Non-pigmented ciliary epithelial cell (primary cell): ENCODE measurements at places on chromosomes 6 and 20.

DNA sequence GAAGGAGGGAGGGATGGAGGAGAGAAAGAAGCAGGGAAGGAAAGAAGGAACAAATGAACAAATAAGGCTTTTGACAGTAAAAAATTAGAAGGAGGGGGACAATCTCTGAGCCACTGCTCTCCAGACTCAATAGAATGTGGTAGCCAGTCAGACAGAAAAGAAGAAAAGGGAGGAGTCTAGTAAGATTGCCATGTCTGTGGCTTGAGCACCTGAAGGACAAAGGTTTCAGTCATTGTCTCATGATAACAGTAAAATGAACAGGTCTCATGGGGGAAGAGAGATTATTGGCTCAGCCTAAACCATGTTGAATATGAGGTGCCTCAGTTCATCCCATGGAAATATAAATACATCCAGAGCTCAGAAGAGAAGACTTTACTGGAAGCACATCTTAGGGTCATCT is 14.0 kb upstream of the LOC128125822 start:
- no peak for DNase-seq

DNA sequence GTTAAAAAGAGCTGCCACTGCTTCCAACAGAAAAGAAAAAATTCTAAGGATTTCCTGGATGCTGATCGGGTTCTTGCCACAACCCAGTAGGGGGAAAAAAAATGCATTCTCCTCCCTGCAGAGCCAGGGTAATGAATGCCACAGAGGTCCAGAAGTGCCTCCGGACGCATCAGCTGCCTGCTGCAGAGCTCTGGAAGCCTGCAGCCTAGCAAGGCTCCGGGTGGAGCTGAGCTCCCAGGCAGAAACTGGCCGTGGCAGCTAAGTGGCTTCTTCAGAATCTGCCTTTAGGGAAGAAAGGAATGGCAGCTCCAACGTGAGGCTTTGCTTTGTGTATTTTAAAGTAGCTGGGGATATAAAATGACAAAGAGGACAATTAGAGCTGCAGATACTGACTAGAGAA is 155.0 kb downstream of the CFAP61 start:
- DNase-seq, result no peak

GRCh38 chr6:153947808-153948447 is 91.1 kb upstream of the OPRM1 start:
- no peak for DNase-seq

DNA sequence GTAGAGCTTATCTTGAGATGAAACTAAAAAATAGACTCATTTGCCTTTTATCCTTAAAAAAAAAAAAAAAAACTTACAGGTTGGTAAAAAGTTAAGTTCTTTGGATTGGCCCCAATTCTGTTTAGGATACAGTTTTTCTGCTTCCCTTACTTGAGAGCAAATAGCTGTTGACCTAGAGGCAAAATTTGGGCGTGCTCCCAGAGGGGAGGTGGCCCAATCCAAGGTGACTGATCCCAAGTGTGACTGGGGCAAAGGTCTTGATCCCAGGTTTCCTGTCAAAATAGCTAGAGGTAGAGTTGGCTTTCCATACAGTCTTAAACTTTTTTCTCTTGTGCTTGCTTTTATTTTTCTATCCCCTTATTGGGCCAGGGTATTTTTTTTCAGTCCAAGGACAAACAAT is 363.8 kb upstream of the AGPAT4 start:
- no peak for DNase-seq

GRCh38 chr20:7144464-7144863 is 377.0 kb downstream of the BMP2 start:
- no peak for DNase-seq

DNA sequence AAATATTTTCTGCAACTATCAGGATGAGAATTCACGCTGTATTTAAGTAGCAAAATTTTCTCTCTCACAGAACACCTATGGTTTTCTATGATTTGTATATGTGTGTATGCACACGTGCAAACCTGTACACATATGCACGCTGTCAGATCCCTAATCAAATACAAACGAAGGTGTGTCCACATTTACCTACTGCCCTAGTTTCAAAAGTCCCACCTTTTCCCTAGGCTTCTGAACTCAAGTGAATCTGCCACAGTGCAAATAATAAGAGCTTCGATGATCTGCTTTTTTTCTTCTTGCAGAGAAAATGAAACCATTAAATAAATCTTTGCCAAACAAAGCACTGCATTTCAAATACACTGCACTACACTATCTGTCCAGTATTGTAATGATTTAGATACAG is 6.5 kb downstream of the HIVEP2 start:
- DNase-seq, result no peak

- DNase-seq, result no peak
Measured at GRCh38 chr20:8749986-8750385, 318.9 kb upstream of the PLCB4 start.

GRCh38 chr20:41150664-41151063 is 13.3 kb downstream of the PLCG1 start:
- DNase-seq, result no peak

GRCh38 chr20:19453410-19453809 is 241.0 kb downstream of the SLC24A3 start:
- DNase-seq, result no peak

GRCh38 chr6:148109732-148110131 is 232.9 kb upstream of the SASH1 start:
- DNase-seq, result no peak

GRCh38 chr6:35376281-35376680 is 33.9 kb downstream of the PPARD start:
- no peak for DNase-seq

DNA sequence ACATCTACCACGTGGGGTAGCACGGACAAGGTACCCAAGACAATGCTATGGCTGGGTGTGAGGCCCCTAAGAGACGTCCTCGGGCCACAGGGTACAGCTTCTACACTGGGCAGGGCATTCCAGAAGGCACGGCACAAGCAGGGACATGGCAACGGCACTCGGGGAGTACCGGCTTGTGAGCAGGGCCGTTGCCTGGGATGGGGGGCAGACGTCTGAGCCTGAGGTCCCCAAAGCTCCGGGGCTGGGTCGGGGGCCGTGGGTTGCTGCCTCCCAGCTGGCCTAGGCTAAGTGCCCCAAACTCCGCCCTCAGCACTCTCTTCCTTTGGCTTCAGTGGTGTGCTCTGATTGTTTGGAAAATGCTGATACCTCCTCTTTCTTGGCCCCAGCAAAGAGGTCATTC is 110.6 kb downstream of the SULF2 start:
- no peak for DNase-seq

DNA sequence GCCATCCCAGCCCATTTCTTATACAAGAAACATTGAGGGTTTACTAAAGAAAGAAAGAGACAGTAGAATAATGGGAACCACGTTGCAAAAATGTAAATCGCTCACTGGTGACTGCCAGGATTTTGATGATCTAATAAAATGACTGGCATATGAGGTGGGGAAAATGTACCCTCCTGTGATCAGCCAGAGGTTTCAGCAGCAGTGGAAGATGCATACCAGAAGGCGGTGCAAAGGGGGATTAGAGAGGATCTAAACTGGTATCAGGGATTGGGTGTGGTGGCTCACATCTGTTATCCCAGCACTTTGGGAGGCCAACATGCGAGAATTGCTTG is 60.8 kb upstream of the DDR1 start:
- no peak for DNase-seq

GRCh38 chr20:2800521-2801285 is at the start of gene CPXM1:
TSS of gene CPXM1 (minus strand) at chr20:2800627. CDS start at chr20:2800572, 55 bp downstream.
- DNase-seq, result no peak

GRCh38 chr6:117501722-117502121 is 19.2 kb downstream of the DCBLD1 start:
- no peak for DNase-seq

DNA sequence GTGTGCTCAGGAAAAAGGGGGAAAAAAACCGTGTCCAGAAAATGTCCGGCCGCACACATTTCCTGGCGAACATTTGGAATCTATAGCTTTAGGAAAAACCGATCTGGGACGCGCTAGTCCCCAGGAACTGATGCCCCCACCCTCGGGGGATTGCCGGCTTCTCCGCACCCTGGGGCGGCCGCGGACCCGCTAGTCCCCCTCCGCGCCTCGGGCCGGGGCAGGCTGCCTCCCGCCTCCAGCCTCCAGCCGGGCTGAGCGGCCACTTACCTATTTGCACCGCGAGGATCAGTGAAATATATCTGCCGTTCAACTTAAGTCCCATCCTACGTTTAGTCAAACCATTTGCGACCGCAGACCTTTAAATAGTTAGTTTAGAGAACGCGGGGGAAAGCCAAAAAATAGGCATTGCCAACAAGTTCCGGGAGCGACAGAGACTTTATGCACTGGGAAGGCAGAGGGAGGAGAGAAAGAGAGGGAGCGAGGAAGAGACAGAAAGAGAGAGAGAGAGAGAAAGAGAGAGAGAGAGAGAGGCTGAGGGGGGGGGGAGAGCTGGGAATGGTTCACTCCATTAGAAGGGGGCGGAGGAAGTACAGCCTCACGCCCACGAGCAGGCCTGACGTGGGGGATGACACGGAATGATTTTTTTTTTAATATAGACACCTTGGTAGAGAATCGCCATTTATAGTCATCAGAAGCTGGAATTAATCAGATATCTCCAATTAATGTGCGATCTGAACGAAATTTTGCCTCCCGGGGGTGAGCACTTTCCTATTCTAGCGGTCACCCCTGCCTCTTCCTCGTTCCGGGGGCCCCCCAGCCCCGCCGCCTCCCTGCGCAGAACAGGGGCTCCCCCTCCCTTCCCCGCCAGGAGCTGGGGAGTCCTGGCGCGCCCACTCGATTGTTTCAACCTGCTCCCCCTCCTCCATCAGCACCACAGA is at the start of gene NRN1:
TSS of gene NRN1 (minus strand) at position 498 of the 938 bp plus-strand sequence. CDS start at position 322, 176 bp downstream.
- no peak for DNase-seq

GRCh38 chr6:37943436-37944058 is 124.0 kb downstream of the ZFAND3 start:
- no peak for DNase-seq
